C1 segment of cervical spinal cord (tissue), 14 donors: ENCODE measurements at places on chromosomes 4 and X.

- no peak for DNase-seq
These were observed 126.7 kb upstream of the EDNRA start for GRCh38 chr4:147354237-147354636.

GRCh38 chr4:84958434-84958833 is 8.1 kb downstream of the WDFY3 start:
- DNase-seq, result no peak

- DNase-seq, result peak; percentile 11
These were observed 442 bp downstream of the NDUFB11 start for GRCh38 chrX:47143894-47144625.

- peak; percentile 17 for DNase-seq
These were observed 130.1 kb downstream of the CEP135 start for GRCh38 chr4:56078866-56079265.

DNA sequence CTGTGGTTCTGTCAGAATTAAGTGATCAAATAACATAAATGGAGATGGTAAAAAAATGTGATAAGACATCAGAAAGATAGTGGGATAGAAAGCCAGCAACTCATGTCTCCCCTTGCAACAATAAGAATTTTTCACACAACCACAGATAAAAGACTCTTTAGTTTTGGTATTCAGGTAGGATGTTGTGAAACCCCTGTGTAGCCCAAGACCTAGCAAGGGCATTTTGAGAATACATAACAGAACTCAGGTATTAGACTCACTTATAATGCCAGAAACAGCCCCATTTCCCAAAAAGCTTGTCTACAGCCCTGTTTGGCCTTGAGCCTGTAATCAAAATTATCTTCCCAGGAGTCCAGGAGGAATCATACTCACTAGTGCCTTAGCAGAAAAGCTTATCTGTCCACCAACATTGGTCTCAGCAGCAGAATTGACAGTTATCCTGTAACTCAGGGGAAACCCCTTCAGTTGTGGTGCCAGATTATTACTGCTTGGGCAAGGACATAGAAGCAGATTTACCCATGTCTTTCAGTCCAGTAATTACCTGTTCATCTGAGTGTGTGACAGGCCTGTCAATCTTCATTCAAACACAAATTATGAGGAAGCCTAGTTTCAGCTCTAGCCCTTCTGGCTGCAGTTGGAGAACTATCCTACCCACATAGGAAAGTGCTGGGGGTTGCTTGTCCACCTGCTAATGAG is 41.0 kb upstream of the UGT2B17 start:
- no peak for DNase-seq
